Anterior cingulate cortex (tissue), 58 donors: ENCODE measurements at places on chromosomes 4 and X.

GRCh38 chr4:129371926-129372325 is 276.0 kb downstream of the C4orf33 start:
- no peak for DNase-seq

GRCh38 chrX:23276475-23276874 is 58.2 kb upstream of the PTCHD1 start:
- DNase-seq, result no peak

DNA sequence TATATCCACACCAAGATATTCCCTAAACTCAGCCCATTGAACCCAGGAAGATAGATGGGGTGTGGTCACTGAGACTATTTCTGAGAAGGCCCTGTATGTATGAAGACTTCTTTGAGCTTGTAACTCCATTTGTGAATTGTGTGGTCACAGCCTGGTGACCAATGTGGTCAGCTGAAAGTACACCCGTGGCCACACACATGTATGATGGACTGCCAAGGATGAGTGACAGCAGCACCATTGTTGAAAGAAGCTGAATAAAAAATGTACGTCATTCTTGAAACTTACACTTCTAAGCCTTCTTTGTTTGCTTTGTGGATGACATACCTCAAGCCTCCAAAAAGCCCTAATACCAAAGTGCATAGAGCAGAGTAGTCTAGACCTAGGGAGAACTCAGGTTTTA is 581.4 kb downstream of the RAB28 start:
- no peak for DNase-seq

GRCh38 chr4:118363166-118363565 is 10.4 kb upstream of the PRSS12 start:
- DNase-seq, result no peak

DNA sequence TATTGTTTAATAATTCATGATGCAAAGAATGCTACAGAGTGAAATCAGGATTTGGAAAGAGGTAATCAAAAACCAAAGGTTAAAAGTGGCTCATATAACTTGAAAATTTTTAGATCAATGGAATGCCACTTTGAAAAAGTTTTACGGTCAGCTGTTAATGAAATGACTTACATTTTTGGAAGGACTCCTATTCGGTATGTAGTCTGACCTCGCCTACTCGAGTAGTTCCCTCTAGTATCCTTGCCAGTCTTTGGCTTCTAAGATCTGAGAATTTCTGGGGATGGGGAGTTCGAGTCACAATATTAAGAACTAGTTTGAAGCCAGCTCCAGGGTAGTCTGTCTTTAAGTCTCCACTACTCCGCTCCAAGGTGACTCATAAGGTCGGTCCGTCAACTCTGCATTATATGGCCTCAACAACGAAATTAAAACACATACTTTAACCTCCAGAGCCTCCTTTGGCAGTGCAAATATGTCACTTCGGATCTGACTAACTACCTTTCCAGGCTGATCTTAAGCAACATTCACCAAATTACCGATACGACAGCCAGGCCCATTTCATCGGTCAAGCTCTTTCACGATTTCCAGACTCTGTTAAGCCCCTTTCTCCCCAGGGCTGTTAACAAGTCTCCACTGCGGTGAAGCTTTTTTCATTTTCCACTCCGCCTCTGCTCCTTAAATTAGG is 733 bp upstream of the NAA15 start:
- no peak for DNase-seq

DNA sequence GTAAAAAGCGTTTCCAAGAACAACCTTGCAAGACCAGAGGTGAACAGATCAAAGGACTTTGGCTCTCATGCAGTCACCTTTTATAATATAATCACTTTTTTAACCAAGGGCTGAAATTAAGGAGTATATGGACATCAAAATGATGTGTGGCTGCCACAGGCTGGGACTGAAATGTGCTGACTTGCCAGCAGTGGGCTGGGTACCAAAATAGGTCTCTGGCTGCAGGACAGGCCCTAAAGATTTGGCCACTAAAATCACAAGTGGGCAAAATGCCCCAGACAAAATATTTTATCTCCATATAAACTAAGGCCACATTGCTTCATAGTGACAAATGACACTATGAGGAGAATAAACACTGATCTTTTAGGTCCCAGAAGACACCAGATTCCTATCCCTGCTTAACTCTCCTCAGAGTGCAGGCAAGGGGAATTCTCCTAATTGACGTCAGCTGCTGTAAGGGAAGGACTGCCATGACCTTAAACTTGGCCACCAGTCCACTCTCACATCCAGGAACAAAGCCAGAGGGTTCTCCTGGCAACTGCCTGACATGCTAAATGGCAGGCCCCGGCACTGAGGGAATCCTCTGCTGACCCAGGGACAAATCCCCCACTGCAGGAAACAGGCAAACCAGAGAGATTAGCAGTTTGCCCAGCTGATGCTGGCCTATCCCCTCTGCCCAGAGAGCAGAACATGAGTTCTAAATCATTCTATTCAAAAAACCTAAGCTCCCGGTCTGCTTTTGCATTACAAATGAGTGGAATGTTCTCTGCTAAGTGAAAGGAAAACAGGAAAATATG is 155.8 kb downstream of the PPP3CA start:
- peak; percentile 46 for DNase-seq

DNA sequence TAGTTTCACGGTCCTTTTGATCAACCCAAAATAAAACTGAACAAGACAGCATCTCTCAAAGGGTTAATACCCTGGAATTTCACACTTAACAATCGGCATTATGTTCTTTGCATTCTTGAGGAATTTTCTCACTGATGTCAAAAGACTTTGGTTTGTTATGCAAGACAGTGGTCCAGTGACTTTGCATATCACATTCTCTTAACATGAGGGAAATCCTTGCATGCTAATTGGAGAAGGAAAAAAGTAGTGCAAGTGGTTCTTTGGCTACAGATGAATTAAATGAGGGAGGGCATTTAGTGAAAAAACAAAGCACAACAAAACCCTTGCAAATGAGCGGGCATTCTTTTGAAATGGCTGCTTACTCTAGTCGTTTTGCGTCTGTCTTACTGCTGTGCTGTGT is 105.1 kb upstream of the LIMCH1 start:
- DNase-seq, result no peak

- no peak for DNase-seq
Observed at GRCh38 chr4:75512386-75513211, 1.6 kb downstream of the RCHY1 start.

DNA sequence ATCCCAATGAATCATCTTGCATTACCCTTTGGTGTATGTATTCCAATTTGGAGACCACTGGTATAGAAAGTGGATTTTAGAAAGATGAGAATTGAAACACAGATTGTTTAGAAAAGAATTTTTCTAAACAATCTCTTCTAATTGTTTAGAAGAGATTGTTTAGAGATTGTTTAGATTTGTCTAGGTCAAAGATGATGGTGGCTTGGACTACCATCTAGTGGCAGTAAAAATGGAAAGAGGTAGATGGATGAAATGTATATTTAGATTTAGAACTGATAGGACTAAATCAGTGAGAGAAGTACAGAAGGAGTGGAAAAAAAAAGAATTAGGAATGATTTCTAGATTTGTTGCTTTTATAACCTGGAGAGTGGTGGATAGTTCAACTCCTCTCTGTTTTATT is 70.6 kb downstream of the ARSJ start:
- DNase-seq, result no peak

GRCh38 chr4:104446431-104447278 is 48.0 kb downstream of the CXXC4 start:
- no peak for DNase-seq

DNA sequence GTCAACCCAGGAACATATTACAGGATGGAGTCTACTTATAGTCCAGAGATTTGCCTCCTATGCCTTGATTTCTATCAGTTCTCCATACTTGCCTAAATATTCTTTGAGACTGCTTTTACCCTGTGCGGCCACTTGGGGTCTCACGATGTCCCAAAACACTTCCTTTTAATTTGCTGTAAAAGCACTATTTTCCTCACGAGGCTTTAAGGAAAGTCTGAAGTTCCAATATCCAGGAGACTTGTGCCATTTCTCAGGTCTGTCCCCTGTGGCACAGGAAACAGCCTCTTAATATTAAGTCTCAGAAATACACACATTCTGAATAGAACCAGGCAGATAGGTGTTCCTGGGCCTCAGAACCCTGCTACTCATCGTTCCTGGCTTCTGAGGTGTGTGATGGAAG is 142.9 kb downstream of the TMEM164 start:
- DNase-seq, result no peak

DNA sequence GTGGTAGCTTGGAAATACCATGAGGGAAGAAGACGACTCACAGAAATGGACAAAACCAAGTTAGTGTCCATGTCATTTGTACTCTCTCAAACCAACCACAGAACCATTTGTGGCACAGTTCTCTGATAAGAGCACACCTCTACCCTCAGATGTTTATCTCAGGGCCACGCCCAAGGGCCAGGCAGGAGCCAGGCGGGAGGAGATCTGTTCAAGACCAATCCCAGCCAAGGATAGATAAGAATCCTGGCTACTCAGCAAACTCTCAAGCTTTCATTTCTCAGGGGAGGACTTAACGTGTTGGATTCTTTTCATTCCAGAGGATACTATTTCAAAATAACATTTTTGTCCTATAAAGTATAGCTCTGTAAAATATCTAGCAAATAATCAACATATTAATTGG is 95.0 kb downstream of the NYX start:
- DNase-seq, result no peak

- DNase-seq, result no peak
Observed at GRCh38 chr4:1255699-1256098, 6.8 kb upstream of the CTBP1 start.

GRCh38 chr4:25169446-25169845 is 9.2 kb upstream of the SEPSECS start:
- DNase-seq, result no peak

DNA sequence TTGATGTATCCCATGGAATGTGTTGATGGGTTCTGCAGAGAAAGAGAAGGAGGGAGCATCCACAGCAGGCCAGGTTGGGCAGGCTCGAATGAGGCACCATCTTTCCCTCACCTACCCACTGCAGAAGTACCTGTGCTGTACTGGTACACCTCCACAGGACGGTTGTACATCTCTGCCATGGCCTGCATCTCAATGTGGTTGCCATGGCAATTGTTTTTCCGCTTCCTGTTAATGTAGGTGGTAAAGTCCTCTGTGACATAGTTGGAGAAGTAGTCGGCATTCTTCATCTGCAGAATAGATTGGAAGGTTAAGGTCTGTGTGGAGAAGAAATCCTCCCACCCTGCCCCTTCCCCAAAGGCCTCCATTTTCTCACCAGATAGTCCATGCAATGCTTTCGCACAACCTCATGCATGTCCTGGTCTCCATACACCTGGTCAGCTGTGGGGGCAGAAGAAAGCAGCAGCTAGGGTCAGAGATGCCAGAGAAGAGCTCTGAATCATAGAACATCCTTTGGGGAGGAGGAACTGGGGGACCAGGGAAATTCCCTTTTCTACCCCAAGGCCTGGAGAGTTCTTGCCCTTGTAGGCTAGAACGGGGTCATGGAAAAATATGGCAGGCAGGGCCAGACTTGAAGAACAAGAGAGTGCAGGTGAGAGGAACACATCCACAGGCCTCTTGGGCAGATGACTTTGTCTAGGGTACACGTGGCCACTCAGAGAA is 15.9 kb upstream of the PIM2 start:
- no peak for DNase-seq

DNA sequence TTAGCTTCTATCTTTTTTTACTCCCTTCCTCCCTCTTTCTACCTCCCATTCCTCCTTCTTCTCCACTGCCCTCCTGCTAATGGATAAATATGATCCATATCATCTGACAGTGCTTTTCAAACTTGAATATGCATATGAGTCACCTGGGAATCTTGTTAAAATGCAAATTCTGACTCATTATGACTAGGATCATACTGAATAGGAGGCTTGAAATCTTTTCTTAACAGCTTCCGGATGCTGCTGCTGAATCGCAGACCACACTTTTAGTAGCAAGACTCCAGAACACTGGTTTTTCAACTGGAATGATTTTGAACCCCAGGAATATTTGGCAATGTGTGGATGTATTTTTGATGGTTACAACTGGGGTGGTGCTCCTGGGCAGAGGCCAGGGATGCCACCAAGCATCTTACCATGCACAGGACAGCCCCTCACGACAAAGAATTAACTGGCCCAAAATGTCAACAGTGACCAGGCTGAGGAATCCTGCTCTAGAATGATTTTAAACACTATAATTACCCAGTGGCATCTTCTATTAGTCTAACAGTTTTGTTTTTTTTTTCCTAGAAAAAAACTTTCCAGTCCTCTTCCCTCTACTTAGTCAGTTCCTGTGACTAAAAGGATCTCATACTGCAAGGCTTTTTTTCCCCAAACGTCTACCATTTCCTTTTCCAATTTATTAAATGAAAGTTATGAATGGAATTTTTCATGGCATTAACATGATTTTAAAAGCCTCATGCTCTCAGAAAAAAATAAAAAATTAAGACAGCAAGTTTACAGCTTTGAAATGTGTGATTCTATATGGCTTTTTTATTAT is 10.6 kb upstream of the PYURF start:
- DNase-seq, result no peak

DNA sequence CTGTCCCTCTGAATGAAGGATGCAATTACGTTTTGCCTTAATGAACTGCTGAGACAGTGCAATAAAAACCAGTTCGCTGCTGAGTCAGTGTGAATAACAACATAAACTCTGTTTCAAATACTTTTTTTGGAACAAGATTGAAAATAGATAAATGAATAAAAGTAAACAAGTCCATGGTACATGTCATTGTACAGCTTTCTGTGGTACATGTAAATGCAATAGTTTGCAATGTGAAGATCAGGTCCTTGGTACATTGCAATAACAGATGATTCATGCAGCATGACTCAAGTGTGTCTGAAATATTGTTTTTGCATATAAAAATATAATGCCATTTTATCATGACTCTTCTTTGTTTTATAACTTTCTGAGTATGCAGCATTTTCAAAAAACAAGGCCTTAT is 193.4 kb upstream of the PACRGL start:
- no peak for DNase-seq

DNA sequence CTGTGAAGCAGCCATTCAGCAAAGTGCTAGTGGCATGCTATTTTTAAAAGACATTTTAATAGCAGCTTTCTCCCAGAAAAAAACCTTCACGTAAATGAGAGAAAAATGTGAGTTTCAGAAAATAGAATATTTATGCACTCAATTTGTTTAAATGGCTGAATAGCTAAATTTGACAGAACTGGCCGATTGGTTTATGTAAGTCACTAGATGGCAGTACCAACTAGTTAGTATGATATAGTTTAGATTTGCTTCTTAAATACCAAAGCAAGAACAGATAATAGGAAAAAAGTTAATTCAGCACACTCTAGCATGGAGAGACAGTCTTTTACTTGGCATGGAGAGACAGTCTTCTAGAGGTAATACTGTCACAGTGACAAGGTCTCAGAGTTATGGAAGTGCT is 250.1 kb downstream of the SNCA start:
- no peak for DNase-seq

GRCh38 chrX:104084534-104085277 is 8.7 kb upstream of the TMSB15C start:
- DNase-seq, result no peak

DNA sequence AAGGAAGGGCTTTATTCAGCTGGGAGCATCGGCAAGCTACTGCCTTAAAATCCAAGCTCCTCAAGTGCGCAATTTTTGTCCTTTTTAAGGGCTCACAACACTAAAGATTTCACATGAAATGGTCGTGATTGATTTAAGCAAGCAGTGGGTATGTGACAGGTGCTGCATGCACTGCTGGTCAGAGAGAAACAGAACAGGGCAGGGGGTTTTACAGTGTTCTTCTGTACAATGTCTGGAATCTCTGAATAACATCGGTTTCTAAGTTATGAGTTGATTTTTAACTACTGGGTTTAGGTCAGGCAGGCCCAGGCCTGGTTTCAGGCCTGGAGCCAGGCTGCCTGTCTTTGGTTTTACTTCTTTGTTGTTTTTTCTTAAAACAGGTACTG is 6.0 kb downstream of the UGT2B17 start:
- no peak for DNase-seq
